ENCODE measurements at places on chromosomes 3 and 15. TPM values are rescaled to one million over a fixed set of nuclear protein-coding genes. Genes with fewer than 3 reads are reported as not detected.

The FSTL1 gene
- total RNA-seq, result 353 TPM

DNA sequence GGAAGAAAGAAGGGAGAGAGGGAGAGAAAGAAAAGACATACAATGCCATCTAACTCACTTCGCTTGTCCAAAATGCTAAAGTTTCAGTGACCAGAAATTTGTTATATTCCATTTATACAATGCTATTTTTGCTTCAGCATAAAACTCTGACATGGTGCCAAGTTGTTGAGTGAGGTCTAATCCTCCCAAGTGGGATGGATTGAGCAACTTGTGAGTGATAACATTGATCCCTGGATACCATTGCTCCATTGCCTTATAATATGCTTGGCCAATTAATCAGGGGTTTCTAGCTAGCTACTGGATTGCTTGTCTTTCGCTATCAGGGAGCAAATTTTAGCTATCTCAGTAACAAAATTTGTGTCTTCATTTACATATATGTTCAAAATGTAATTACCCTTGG, 615.6 kb upstream of the DPPA4 start:
- H3K27me3 ChIP-seq, result no peaks in the 10 kb centered on the region
- H3K4me3 ChIP-seq, result no peak overlapping the region
- H3K4me1 ChIP-seq, result no peaks in the 10 kb centered on the region
- no peaks in the 10 kb centered on the region for H3K36me3 ChIP-seq
- DNase-seq, result no peak

The CCDC80 gene
- 21.7 TPM for total RNA-seq

The FETUB gene
- not detected for total RNA-seq

DNA sequence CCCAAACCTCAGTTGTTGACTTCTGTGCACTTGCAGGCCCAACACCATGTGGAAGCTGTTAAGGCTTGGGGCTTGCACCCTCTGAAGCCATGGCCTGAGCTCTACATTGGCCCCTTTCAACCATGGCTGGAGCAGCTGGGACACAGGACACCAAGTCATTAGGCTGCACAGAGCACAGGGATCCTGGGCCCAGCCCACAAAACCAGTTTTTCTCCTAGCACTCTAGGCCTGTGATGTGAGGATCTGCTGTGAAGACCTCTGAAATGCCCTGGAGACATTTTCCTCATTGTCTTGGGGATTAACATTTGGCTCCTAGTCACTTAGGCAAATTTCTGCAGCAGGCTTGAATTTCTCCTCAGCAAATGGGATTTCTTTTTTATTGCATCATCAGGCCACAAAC, 1255.7 kb downstream of the ZPLD1 start:
- no peak overlapping the region for H3K27ac ChIP-seq
- no peaks in the 10 kb centered on the region for H3K27me3 ChIP-seq
- H3K4me1 ChIP-seq, result no peaks in the 10 kb centered on the region
- no peak overlapping the region for H3K4me3 ChIP-seq
- H3K36me3 ChIP-seq, result no peaks in the 10 kb centered on the region
- no peak for DNase-seq

The MINDY4B gene
- not detected for total RNA-seq

GRCh38 chr15:44101944-44102343, 93.1 kb downstream of the FRMD5 start:
- DNase-seq, result peak; percentile 55
- H3K27ac ChIP-seq, result peak overlapping the region; percentile 4
- H3K27me3 ChIP-seq, result no peaks in the 10 kb centered on the region
- no peak overlapping the region for H3K4me3 ChIP-seq
- peaks cover 41% of the 10 kb centered on the region for H3K4me1 ChIP-seq

GRCh38 chr3:162742159-162742717, 1245.6 kb downstream of the OTOL1 start:
- H3K27ac ChIP-seq, result no peak overlapping the region
- H3K27me3 ChIP-seq, result no peaks in the 10 kb centered on the region
- peaks cover 13% of the 10 kb centered on the region for H3K4me1 ChIP-seq
- no peak for DNase-seq

DNA sequence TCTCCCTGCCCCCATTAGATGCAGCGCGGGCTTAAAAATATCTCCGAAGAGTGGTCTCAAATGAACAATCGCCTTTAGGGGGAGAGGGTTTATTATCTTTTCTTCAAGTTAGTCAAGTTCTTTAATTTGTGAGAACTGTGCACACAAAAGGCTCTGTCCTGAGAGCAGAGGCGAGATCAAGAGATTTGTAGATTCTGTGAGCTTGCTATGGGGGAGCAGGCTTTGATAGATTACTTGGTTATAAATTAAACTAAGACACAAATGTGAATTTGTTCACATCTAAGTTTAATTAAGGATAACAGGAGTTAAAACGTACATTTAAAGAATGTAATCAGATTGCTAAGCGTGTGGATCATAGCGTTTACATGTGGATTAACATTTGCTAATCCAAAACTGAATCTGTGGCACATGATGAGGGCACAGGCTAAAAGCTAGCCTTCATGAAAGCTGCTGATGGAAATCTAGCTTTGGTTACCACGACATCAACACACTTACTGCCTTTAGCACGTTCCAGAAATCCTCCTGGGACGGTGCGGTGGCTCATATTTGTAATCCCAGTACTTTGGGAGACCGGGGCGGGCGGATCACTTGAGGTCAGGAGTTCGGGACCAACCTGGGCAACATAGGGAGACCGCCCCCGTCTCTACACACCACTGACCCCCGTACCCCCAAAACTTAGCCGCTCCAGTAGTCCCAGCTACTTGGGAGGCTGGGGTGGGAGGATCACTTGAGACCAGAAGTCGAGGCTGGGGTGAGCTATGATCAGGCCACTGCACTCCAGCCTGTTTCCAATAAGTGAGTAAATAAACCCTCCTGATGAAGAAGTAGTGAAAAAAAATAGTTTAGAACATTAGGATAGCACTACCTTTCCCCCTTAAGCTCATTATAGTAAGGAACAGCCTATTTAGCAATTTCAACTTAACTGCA, 1.0 kb upstream of the PRTG start:
- no peaks in the 10 kb centered on the region for H3K27me3 ChIP-seq
- H3K36me3 ChIP-seq, result no peaks in the 10 kb centered on the region
- peaks cover 21% of the 10 kb centered on the region for H3K4me1 ChIP-seq
- H3K4me3 ChIP-seq, result peak overlapping the region; percentile 99

- no peak overlapping the region for H3K27ac ChIP-seq
- H3K27me3 ChIP-seq, result no peaks in the 10 kb centered on the region
- no peak overlapping the region for H3K4me3 ChIP-seq
- no peak for DNase-seq
- no peaks in the 10 kb centered on the region for H3K36me3 ChIP-seq
These were observed 79.3 kb downstream of the EEFSEC start for GRCh38 chr3:128232376-128233178.

GRCh38 chr3:3578718-3579117, 220.5 kb upstream of the LRRN1 start:
- DNase-seq, result no peak
- no peak overlapping the region for H3K27ac ChIP-seq
- no peaks in the 10 kb centered on the region for H3K27me3 ChIP-seq
- no peaks in the 10 kb centered on the region for H3K4me1 ChIP-seq

DNA sequence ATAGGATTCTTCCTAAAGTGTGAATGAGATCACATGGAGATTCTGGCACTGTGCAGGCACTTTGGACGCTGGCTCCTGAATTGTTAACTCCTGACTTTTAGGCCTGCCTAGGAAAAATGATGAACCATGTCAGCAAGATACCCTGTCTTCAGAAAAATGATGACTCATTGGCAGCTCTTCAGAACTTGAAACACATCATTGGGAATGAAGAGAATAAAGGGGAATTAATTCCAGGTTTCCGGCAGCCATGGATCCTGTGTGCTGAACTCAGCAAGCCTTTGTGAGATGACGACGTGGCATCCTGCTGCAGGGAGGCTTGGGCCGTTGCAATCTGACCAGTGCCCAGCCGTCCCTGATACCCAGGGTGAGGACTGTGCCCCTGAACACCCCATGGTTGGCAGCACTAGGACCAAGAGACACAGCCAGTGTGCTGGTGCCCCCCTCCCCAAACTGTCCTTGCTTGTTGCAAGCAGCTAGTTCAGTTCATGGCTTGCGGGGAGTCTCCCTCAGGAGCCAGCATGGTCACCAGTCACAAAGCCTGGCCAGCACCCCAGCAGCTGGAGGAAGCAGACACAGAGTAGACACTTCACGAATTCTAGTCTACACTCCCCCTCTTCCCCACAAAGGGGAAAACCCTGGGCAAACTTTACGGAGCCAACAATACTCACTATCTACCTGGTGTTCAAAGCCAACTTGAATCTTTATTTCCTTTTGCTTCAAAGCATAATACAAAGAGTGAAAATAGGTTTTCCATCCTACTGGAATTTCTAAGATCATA, 7.8 kb upstream of the LIPC start:
- DNase-seq, result no peak
- no peak overlapping the region for H3K27ac ChIP-seq

DNA sequence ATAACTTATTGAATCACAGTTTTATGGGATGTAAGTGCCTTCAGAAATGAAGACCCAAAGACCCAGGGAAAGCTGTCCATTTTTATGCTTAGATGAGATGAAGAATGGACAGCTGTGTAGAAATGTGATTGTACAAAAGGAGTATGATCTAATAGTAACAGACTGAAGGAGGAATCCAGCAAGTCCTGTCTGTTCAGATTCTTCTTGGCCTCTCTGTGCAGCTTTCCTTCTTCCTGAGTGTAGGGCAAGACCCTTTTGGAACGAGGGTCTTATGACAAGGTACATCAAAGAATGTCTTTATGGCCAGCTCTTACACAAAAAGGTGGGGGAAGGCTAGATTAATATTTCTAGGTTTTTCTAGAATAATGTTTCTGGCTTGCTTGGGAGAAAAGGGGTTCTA, 1.4 kb upstream of the KIF23 start:
- DNase-seq, result no peak
- H3K4me1 ChIP-seq, result peaks cover 8% of the 10 kb centered on the region
- no peak overlapping the region for H3K4me3 ChIP-seq
- H3K27ac ChIP-seq, result no peak overlapping the region
- no peaks in the 10 kb centered on the region for H3K36me3 ChIP-seq

GRCh38 chr3:39641274-39641673, 168.1 kb upstream of the MYRIP start:
- H3K36me3 ChIP-seq, result no peaks in the 10 kb centered on the region
- DNase-seq, result no peak
- H3K27ac ChIP-seq, result no peak overlapping the region
- no peak overlapping the region for H3K4me3 ChIP-seq
- no peaks in the 10 kb centered on the region for H3K27me3 ChIP-seq

GRCh38 chr3:129180461-129180860, 3.2 kb downstream of the CNBP start:
- peaks cover 13% of the 10 kb centered on the region for H3K36me3 ChIP-seq
- H3K4me3 ChIP-seq, result no peak overlapping the region
- H3K27me3 ChIP-seq, result no peaks in the 10 kb centered on the region
- peaks cover 17% of the 10 kb centered on the region for H3K4me1 ChIP-seq

- H3K4me1 ChIP-seq, result no peaks in the 10 kb centered on the region
- no peak overlapping the region for H3K4me3 ChIP-seq
- H3K27ac ChIP-seq, result no peak overlapping the region
- no peaks in the 10 kb centered on the region for H3K27me3 ChIP-seq
- no peak for DNase-seq
- H3K36me3 ChIP-seq, result no peaks in the 10 kb centered on the region
These were observed 57.2 kb upstream of the RAD18 start for GRCh38 chr3:9020426-9020825.

DNA sequence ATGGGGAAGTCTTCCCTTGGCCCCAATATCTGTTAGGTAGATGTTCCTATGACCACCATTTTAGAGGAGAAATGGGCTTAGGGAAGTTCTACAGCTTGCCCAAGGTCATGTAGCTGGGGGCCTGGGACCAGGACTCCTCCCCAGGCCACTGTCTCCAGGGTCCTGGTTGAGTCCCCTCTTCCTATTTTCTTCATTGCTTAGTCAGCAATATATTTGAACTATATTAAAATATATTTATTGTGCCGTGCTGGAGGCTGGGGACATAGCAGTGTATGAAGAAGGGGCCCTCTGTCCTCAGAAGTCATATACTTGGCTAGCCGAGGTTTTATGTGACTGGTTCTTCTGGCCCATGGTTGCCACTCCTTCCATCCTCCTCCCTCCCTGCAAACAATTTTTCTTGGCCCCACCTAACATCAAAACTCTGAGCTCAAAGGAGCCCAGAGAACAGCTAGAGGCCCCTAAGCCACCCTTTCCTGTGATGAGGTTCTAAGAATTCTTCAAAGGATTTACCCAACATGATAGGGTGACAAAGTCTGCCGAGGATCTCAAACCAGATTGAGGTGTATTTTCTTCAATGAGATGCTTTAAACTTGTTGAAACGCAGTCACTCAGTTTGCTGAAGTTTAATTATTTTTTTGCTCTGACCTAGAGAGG, 121.2 kb upstream of the RASGRP1 start:
- H3K4me1 ChIP-seq, result no peaks in the 10 kb centered on the region
- H3K36me3 ChIP-seq, result no peaks in the 10 kb centered on the region
- no peak for DNase-seq

DNA sequence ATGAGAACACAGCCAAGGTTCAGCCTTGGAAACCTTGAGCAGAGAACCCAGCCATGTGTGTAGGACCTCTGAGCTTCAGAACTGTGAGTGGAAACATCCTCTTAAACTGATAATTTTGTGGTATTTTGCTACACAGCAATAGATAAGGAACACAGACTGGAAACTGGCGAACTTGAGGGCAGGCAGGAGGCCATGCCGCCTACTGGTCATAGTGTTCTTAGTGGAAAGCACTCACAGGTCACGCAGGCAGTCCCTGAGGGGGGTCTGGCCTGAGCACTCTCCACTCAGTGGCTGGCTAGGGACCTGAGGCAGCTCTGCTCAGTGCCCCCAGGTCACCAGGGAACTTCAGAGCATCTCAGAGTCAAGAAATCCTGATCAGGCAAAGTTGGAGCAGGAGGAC, 9.7 kb upstream of the XIRP1 start:
- H3K27me3 ChIP-seq, result no peaks in the 10 kb centered on the region
- peaks cover 5% of the 10 kb centered on the region for H3K4me1 ChIP-seq
- DNase-seq, result peak; percentile 68

DNA sequence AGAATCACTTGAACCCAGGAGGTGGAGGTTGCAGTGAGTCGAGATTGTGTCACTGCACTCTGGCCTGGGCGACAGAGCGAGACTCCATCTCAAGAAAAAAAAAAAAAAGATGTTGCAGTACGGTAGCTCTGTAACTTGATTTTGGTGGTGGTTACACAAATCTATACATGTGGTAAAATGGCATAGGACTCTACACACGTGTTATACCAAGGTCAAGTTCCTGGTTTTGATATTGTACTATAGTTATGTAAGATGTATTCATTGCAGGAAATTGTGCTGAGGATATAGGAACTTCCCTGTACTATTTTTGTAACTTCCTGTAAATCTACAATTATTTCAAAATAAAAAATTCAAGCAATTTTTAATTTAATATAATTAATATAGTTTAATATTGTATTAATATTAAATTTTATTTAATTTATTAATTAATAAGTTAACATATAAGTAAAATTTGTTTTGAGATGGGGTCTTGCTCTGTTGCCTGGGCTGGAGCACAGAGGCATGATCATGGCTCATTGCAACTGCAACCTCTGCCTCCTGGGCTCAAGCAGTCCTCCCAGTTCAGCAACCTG, 9.9 kb downstream of the MYD88 start:
- H3K27me3 ChIP-seq, result no peaks in the 10 kb centered on the region
- no peaks in the 10 kb centered on the region for H3K36me3 ChIP-seq
- no peaks in the 10 kb centered on the region for H3K4me1 ChIP-seq
- no peak overlapping the region for H3K27ac ChIP-seq
- no peak for DNase-seq

The GABRR3 gene
- total RNA-seq, result not detected

- no peaks in the 10 kb centered on the region for H3K36me3 ChIP-seq
- DNase-seq, result no peak
- peaks cover 22% of the 10 kb centered on the region for H3K4me1 ChIP-seq
- H3K27ac ChIP-seq, result no peak overlapping the region
- H3K27me3 ChIP-seq, result no peaks in the 10 kb centered on the region
These were observed 7.7 kb downstream of the TNK2 start for GRCh38 chr3:195900436-195901355.

The IL17RD gene
- 110 TPM for total RNA-seq
